Brain microvascular endothelial cell (primary cell): ENCODE measurements at places on chromosomes 12 and 14.

DNA sequence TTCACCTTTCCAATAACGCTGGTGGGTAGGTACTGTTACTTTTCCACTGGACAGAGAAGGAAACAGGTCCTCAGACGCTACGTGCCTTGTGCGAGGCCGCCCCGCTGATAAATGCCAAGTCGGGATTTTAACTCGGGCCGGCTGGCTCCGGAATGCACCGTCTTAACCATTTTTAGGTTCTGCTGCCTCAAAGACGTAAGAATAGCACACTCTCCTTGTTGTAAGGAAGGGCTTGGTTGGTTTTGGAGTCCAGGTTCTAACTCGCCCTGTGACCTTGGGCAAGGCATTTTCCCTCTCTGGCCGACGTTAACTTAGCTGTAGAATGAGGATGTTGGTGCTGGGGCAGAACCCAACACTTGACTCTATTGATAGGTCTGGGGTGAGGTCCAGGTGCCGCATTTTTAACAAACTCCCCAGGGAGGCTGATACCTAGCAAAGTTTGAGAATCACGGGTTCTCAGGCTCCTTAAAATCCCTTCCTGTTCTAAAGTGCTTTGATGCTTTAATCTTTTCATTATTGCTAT is 814 bp downstream of the ANKRD13A start:
- DNase-seq, result no peak

DNA sequence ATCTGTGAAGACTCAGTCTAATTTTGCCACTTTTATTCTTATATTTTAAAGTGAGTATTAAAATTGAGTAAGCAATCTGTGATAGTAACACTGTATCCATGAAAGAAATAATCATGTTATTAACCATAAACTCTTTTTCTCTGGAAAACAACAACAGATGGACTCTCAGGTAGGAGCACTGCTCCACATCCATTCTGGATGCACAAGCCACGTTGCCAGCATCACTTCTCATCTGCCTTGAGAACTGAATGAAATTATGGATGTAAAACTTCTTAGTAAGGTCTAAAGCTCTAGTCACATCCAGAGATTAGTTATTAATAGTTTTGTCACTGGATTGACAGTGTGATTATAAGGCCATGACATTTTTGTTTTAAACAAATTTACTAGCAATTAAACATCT is 489.1 kb upstream of the SYT1 start:
- DNase-seq, result no peak

GRCh38 chr12:128008341-128008740 is 258.6 kb upstream of the TMEM132C start:
- DNase-seq, result peak; percentile 76

GRCh38 chr12:23771240-23771949 is 178.1 kb downstream of the SOX5 start:
- no peak for DNase-seq

GRCh38 chr14:54882521-54882920 is 20.1 kb downstream of the GCH1 start:
- DNase-seq, result no peak

- no peak for DNase-seq
These were observed 304.1 kb downstream of the ITPR2 start for GRCh38 chr12:26528943-26529342.

DNA sequence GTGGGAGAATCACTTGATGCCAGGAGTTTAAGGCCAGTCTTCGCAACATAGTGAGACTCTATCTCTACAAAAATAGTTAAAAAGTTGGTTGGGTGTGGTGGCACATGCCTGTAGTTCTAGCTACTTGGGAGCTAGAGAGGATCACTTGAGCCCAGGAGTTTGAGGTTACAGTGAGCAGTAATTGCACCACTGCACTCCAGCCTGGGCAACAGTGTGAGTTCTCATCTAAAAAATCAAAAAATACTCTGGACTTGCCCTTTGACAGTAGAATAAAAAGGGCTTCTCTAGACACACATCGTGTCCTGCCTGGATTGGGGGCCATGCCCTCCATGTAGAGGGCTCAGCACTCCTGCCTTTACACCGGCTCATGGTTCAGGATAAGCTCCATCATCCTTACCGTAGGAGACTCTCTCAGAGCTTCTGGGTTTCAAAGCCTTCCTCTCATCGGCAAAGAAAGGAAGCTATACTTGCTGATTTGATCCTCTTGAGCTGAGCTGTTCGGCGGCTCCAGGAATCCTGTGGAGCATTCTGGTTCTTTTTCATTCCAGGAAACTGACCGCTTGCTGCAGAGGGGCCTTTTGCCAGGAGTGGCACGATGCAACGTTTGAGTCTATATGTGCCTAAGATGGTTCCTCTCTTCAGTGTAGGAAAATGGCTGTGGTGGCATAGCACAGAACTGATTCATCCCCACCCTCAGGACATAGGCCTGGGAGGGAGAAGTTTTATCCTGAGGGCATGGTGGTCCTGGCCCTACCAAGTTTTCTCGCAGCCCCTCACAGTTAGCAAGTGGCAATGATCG is 29.6 kb downstream of the FLVCR2 start:
- no peak for DNase-seq

- DNase-seq, result no peak
These were observed 31.7 kb downstream of the DHRS7 start for GRCh38 chr14:60133487-60133886.

GRCh38 chr12:48004053-48004941 is at the start of gene COL2A1:
COL2A1 (minus strand) TSS chr12:48004476; CDS start chr12:48004321, 155 bp downstream.
- no peak for DNase-seq

DNA sequence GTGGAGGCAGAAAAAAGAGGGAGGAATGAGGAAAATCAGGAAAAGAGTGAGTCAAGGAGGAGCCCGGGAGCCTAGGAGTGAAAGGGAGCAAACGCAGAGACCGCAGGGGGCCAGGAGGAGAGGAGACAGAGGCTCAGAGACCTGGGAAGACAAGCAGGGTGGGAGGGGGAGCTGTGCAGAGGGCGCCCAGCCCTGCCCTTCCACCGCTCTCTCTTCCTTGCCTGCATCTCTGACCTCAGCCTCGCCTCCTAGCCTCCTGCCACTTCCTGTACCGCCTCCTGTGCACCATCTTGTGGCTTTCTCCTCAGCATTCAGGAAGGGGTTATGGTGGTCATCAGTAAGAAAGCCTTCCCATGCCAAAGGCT is 1.3 kb downstream of the CLSTN3 start:
- DNase-seq, result no peak

GRCh38 chr12:42255866-42256261 is 17.8 kb upstream of the YAF2 start:
- DNase-seq, result no peak

DNA sequence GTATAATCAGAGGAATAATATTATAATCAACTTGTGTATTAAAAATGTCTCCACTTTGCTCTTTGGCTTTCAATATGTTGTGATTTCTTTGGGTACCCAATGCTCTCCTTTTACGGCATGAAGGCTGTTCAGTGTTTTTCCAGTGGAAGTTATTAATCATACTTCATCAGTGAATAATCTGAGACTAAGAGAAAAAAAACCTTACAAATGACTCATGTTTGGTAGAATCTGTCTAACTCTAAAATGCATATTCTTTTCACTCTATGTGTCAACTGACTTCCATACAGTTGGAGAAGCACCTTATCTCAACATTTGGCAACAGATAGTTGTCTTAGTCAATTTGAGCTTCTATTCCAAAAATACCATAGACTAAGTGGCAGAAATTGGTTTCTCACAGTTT is 82.2 kb downstream of the PTPRO start:
- peak; percentile 27 for DNase-seq

DNA sequence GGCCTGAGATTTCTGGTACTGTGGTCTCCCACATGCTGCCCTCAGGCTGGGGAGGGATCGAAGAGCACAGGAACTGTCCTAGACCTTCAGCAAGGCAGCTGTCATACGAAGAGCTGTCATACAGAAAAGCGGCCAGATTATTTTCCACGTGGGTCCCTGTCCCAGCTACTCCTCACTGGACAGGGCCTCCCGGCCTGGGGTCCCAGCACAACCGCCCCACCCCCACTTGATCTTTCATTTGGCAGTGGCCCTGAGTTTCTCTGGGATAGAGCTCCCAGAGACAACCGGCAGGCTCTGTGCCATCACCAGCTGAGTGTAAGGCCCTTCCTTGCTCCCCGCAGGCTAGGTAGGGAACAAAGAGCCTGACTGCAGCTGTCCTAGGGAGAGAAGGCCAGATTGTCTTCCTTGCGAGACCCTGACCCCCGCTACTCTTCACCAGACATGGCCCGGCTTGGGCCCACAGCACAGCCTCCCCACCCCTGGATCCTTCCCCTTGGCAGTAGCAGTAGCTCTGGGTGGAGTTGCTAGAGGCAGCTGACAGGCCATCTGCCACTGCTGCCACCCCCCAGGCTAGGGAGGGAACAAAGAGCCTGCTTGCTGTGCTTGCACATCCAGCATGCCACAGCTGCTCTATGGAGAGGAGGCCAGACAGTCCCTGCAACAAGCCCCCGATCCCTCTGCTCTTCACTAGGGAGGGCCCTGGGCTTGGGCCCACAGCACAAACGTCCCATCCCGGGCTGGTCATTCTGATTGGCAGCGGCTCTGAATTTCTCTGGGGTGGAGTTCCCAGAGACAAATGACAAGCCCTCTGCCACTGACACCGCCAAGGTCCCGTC is 3.1 kb upstream of the OR4N2 start:
- no peak for DNase-seq

- no peak for DNase-seq
These were observed 371.7 kb downstream of the DPF3 start for GRCh38 chr14:72521968-72522741.

- peak; percentile 12 for DNase-seq
These were observed 11.2 kb downstream of the CEP170B start for GRCh38 chr14:104876251-104876699.

- no peak for DNase-seq
These were observed 1.4 kb downstream of the C1RL start for GRCh38 chr12:7107636-7108002.

- DNase-seq, result peak; percentile 66
These were observed 536 bp upstream of the WNT1 start for GRCh38 chr12:48977290-48978281.

DNA sequence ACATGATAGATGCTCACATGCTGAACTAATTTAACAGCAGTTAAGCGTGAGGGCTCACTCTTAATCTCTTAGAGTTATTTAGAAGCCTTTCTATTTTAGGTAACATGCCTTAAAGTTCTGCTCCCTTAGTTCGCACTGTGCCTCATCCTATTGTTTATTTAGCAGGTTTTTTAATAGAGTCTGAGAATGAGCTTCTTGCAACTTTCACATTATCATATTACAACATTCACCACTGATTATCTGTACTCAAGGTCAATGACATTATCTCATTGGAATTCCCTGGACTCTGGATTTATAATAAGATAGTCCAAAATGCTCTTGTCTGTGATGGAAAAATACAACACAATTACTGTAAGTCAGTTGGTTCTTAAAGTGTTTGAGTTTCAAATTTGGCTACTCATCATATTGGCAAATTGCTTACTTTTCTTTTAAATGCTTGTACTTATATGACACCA is 183.6 kb upstream of the SLC38A2 start:
- peak; percentile 62 for DNase-seq
